ENCODE measurements at places on chromosomes 13 and 19.

GRCh38 chr19:44055870-44056269, 4.0 kb downstream of the ZNF223 start:
- DNase-seq = no peak

DNA sequence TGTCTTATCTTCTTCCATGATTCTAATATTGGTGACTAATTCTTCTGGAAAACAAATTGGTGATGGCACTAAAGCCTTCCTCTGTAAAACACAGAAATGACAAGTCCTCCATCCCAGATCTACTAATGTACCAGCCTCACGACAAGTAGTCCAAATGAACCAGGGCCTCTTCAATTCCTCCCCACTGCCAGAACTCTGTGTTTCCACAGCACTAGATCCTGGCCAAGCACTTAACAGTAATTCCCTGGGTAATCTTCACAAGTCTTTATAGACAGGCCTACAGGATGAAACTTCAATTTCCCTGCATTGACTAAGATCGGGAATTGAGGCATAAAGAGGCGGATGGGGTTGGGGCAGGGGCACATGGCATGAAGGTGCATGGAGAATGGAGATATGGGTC, 52.7 kb downstream of the SIAH3 start:
- DNase-seq = no peak

GRCh38 chr19:41912899-41913537, 15.2 kb downstream of the ERFL start:
- no peak for DNase-seq

DNA sequence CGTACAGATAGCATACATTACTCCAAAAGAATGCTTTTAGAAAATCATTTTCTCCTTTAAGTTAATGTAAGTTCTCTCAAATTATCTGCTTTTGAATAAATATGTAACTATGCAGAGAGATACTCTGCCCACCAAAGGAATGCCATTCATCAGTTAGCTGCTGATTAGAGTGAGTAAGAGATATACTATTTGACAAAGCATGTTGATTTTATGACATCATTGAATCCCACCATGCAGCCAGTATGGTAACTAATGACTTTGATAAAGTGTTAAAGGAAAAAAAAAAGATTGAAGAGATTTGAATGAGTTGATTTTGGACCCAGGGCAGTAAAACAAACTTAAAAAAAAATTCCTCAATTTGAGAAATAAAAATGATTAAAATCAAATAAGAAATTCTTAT, 521.5 kb downstream of the SLITRK6 start:
- DNase-seq = peak; percentile 12

DNA sequence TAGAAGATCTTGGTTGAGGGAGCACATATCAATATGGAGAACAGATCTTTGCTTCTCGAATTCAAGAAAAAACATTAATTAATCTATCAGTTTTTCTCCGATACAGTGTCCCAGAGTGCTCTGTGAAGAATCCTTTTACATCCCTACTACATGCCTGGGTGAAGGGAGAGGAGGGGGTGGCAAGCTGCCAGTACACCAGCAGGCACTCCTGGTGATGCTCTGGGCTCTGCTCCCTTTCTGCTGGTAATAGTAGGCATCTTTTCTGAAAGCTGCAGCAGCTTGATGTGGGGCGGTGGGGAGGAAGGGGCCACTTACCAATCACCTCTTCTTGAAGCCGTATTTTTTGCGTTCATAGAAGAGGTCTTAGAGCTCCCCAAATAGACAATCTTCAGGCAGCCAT, 30.7 kb downstream of the PBX4 start:
- DNase-seq = no peak

- no peak for DNase-seq
Measured at GRCh38 chr13:23348262-23349127, 85.0 kb downstream of the SACS start.

- no peak for DNase-seq
Measured at GRCh38 chr13:26721251-26722121, 39.1 kb downstream of the GPR12 start.

GRCh38 chr19:30133803-30134202, 191.8 kb downstream of the URI1 start:
- no peak for DNase-seq

GRCh38 chr13:111359237-111359915, 38.9 kb downstream of the TEX29 start:
- no peak for DNase-seq

DNA sequence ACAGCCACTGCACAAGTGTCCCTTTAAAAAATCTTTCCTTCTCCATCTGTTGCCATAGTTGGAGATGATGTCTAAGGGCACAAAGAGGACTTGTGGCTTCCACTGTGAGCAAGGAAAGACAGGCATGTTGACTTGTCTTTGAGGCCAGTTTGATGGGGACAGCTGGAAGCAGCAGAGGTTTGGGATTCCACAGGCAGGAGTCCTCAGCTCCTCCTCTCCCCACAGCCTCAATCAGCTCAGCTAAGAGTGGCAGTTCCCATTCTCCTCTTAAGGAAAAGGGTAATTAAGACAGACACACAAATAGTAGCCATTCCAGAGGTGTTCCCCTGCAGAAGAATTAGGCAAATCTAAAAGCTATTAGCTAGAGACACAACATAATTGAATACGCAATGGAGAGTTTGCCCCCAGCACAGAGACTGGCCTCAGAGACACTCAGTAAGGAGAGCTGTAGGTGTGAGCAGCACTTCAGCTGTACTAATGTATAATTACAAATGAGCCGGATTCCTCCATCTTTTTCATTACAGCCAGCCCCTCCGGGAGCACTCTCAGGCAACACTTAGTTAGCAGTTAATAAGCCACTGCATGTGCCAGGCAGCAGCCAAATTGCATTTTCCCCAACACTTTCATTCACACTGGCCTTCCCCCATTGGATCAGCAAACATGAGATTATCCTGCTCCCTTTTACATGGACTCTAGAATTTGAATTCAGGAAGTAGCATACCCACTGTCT, 434.0 kb downstream of the FOXO1 start:
- no peak for DNase-seq

DNA sequence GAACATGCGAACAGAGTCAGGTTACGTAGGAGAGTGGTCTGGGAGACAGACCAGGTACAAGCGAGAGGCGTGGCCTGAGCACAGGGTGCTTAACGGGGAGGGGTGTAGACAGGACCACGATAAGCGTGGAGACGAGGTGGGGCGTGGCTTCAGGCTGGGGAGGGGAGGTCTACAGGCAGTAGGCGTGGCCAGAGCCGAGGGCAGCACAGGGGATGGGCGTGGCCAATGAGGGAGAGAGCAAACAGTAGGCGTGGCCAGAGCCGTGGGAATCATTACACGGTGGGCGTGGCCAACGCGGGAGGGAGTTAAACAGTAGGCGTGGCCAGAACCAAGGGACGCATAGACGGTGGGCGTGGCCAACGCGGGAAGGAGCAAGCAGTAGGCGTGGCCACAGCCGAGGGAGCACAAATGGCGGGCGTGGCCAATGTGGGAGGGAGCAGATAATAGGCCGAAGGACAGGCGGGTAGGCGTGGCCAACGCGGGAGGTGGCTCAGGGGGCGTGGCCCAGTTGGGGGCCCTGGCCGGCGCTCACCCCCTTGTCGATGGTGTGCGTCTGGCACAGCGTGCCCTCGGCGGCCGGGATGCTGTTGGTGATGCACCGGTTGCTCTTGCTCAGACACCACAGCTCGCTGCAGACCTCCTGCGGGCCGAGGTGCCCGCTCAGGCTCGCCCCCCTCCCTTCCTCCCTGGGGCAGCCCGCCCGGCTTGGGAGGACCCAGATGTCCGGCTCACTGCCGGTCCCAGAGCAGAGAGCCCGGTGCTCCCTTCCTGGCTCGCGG, 15.2 kb upstream of the MYO1F start:
- peak; percentile 92 for DNase-seq

DNA sequence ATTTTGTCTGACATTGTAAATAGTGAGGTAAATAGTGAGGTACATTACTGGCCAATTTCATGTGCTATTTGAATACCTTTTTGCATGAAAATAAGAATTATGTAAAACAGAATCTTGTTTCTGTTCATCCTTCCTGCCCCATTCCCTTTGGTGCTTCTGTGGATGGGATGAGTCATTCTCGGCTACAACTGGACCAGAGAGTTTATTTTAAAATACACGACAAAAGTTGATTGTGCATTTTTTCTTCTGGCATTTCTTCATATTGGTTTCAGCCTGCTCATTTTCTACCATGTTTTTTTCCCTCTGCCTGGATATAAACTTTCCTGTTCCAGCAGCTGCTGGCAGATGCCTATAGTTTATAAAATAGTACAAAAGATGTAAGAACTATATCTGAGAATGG, 107.5 kb downstream of the CYSLTR2 start:
- DNase-seq = no peak

GRCh38 chr13:76656056-76656455, 230.1 kb downstream of the KCTD12 start:
- no peak for DNase-seq

DNA sequence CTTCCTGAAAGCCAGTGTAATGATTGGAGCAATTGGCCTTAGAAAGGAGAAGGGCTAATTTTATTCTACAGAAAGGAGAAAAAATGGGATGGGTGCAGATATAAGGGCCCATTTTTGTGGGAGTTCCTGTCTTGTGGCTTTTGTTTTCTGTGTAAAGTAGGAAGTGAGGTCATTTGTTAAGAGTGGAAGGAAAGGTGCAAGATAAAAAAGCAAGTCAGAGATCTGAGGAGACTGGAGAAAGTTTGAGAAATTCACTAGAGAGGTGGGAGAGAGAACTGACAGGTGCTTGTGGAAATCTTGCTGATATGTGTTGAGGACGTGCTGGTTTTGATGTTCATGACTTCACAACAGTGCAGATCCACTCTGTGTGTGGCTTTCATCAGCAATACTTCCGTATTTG, 349.4 kb downstream of the DLEU7 start:
- DNase-seq = no peak

DNA sequence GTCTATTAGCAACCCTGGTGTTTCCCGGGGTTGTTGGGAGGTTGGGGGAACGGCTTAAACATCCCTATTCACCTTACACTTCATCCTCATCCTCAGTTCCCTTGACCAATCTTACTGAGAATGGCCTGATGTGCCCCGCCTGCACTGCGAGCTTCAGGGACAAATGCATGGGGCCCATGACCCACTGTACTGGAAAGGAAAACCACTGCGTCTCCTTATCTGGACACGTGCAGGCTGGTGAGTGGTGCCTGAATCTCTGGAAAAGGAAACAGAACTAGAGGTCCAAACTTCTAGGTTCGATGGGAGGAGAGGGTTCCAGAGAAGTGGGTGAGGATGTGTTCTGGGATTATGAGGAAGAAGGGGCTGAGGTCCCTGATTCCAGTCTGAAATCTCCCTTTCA, 5.9 kb downstream of the PINLYP start:
- no peak for DNase-seq

GRCh38 chr19:7852851-7853769, 21.1 kb downstream of the PRR36 start:
- no peak for DNase-seq

DNA sequence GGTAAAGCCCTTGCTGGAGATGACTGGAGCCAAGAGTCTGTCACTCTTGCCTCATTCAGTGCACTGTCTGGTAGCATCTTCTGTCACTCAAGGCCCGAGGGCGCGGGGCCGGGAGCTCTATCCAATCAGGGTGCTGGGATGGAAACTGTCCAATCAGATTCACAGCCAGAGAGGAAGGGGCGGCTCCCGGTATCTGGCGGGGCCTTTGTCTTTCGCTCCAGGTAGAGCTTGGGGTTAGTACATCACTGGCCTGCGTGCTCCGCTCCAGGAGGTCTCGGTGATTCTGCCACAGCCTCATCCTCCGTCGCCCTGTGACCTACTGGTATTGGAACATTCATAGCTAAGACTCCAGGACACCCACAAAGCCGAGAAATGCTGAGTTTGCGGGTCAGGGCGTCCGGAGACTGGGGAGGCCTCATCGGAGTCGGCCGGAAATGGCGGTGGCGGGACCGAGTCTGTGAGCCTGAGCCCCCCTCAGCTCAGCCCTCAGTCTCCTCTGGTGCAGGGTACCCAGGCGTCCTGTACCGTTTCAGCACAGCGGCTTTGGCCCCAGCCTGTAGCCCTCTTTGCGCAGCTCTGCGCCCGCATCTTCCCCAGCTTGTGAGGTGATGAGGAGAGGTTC, 20.6 kb upstream of the ZNF430 start:
- DNase-seq = peak; percentile 62

DNA sequence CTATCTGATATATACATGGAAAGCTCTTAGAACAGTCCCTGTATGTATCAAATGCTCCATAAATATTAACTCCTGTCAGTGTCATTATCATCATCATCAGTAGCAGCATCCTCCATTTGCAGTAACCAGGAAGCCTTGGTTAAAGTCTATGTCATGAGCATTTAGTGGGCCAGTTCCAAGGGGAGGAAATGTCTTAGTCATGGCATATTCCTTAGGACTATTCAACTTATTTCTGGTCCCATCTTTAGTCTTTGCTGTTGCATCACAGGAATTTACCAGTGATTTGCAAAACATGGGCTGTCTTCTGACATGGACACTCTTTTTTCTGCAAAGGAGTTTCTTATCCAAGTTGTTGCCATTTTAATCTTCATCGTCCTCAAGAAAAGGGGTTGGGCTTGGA, 98.4 kb downstream of the WDFY2 start:
- DNase-seq = no peak

DNA sequence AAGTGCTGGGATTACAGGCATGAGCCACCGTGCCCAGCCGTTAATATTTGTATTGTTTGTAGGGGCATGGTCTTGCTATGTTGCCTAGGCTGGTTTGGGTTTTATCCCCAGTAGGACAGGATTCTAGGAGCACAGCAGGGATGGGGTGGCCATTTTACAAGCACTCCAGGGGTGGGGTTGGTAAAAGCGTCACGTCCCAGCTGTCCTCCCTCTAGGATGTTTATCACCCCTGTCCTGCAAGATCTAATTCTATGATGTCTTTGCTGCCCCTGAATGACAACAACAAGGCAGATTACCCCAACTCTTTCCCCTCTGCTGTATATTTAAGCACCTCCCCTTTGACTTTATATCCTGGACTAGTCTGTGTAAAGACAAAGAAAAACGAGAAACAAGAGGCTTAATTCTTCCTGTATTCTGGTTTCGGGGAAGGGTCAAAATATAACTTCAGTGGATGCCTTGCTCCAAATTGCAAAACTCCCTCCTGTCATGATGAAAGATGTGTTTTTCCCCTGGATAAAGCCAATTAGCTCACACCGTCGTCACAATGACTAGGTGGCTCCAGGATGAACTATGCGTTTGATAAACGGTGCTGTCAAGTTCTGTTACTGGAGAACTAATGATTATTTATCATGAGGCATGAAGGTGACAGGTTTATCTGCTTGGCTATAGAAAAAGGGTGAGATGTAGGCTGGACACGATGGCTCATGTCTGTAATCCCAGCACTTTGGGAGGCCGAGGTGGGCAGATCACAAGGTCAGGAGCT, 27.8 kb upstream of the OR1M1 start:
- no peak for DNase-seq

- no peak for DNase-seq
Measured at GRCh38 chr19:4584670-4585460, 25.4 kb upstream of the SEMA6B start.

Data from fibroblast of skin of left quadriceps (primary cell).